ENCODE measurements at places on chromosomes 11 and 22. TPM values are rescaled to one million over a fixed set of nuclear protein-coding genes. Genes with fewer than 3 reads are reported as not detected.

PGM2L1 gene
- 2.0 TPM for total RNA-seq

C11orf86 gene
- not detected for total RNA-seq

DNA sequence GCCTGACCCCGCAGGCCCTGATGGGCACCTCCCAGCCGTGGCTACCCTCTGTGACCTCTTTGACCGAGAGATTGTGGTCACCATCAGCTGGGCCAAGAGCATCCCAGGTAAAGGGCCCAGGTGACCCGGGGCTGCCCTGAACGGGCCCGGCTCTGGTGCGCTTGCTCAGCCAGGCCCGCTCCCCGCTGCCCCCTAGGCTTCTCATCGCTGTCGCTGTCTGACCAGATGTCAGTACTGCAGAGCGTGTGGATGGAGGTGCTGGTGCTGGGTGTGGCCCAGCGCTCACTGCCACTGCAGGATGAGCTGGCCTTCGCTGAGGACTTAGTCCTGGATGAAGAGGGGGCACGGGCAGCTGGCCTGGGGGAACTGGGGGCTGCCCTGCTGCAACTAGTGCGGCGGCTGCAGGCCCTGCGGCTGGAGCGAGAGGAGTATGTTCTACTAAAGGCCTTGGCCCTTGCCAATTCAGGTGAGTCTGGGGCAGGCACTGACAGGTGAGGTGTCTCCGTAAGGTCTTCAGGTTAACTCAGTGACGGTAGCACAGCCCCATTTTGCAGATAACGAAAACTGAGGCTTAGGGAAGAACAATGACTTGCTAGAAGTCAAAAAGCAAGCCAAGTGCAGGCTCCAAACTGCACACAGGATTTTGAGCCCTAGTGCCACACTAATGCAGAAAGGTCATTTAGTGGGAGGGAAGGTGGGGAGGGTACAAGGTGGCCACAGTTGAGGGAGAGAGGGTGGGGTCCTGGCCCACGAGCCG is 2.4 kb downstream of the TRMT112 start:
- peaks cover 22% of the 10 kb centered on the region for H3K36me3 ChIP-seq
- DNase-seq: no peak
- no peaks in the 10 kb centered on the region for H3K27me3 ChIP-seq
- peaks cover 64% of the 10 kb centered on the region for H3K4me1 ChIP-seq
- no peak overlapping the region for H3K27ac ChIP-seq

DNA sequence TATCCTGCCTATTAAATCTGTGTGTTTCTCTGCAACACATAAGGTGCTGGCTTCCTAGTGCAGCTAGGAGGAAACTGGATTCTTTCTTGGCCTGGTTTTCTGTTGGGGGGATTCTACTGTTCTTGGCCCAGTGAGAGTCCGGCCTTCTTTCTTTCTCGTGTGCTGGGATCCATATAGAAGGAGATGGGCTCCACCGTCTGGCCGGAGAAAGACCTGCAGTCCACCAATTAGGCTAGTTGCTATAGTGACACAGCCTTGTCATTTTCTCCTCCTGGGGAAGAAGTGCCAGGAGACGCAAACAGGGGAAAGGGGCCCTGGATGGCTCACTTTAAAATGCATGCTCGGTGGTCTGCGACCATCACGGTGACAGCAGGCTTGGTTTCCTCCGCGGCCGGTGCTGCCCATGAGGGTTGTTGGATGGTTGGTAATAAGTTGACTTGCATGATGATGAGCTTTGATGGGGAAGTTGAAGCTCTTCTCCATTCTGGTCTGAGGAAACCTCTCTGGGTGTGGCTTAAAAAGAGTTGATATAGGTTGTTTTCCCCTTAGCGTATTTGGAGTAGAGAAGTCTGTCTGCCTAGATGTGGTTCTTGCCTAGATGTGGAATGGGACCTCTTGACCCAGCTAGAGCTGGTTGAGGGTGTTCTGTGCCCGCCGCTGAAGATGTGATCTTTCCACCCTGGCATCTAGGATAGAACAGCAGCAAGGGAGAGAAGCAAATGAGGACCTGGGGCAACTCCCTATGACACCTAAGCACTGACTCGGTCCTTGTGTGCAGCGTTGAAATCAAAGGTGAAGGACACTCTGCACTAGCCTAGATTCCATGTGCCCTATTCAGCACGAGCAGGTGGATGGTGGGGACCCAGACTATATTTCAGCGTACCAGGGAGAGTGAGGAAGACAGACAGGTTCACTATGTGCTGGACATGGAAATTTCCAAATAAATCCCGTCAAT is 1335.0 kb downstream of the BRD1 start:
- no peak for DNase-seq
- H3K27me3 ChIP-seq: peaks cover 48% of the 10 kb centered on the region
- no peaks in the 10 kb centered on the region for H3K36me3 ChIP-seq
- no peak overlapping the region for H3K4me3 ChIP-seq
- peaks cover 26% of the 10 kb centered on the region for H3K4me1 ChIP-seq

DNA sequence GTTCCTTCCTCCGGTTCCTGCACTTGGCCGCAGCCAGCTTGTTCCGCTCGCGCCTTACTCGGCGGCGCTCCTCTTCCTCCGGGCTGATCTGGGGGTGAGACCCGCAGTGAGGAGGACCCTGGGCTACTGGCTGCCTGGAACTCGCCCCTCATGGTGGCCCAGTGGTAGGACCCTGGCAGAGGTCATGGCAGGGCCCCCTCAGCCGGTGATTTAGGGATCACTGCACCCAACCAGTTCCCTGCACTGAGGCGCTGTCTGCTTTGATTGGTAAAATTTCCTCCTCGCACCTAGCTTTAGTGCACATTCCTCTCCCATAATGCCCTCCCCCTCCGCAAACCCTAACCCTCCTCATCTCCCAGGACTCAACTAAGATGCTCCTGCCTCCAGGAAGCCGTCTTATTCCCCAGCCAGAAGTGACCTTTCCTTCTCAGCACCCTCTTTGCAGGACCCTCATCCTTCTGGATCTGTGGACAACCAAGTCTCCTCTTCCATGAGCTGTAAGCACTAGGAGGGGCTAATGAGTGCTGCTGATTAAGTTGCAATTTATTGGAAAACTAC is 3.6 kb downstream of the CCDC85B start:
- peak overlapping the region; percentile 30 for H3K4me3 ChIP-seq
- DNase-seq: peak; percentile 79
- no peaks in the 10 kb centered on the region for H3K36me3 ChIP-seq
- peak overlapping the region; percentile 25 for H3K27ac ChIP-seq

SHANK2 gene
- 6.2 TPM for total RNA-seq

DNA sequence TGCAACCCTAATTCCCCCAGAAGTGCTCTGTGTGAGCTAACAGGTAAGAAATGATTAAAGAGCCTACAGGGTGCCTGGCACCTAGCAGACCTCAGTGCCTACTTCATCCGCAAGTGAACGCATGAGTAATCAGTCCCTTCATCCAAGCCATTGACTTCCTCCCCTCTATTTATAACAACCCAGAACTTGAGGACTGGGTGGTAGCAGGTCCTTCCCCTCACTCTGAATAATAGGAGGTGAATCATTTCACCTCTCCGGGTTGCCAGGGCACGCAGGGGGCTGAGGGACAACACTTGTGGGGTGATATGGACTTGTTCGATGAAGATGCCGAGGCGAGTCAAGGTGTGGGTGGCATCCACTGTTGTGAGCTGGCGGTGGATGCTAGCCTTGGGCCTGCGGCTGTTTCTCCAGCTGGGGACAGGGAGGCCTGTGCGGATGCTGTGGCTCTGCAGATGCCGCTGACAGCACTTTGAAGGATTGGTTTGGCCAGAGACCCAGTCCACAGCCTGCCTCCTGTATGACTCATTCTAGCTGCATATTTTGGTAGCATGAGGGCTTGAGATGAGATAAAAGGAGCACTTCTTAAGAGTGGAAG is 11.7 kb upstream of the SORL1-AS1 start:
- H3K4me3 ChIP-seq: no peak overlapping the region
- no peaks in the 10 kb centered on the region for H3K27me3 ChIP-seq
- no peaks in the 10 kb centered on the region for H3K36me3 ChIP-seq
- peaks cover 43% of the 10 kb centered on the region for H3K4me1 ChIP-seq

GRCh38 chr11:61173456-61173855 is 12.2 kb upstream of the VPS37C start:
- DNase-seq: no peak
- H3K4me3 ChIP-seq: no peak overlapping the region
- H3K36me3 ChIP-seq: no peaks in the 10 kb centered on the region
- H3K4me1 ChIP-seq: no peaks in the 10 kb centered on the region
- no peak overlapping the region for H3K27ac ChIP-seq

TECTA gene
- 0.19 TPM for total RNA-seq

GRCh38 chr22:36359470-36359996 is 28.2 kb downstream of the MYH9 start:
- H3K36me3 ChIP-seq: no peaks in the 10 kb centered on the region
- no peak overlapping the region for H3K4me3 ChIP-seq
- DNase-seq: no peak
- H3K27ac ChIP-seq: no peak overlapping the region

- H3K4me1 ChIP-seq: peaks cover 29% of the 10 kb centered on the region
- peaks cover 6% of the 10 kb centered on the region for H3K27me3 ChIP-seq
- H3K36me3 ChIP-seq: no peaks in the 10 kb centered on the region
Measured at GRCh38 chr11:8083871-8084281, 2.9 kb downstream of the TUB start.

P2RY2 gene
- total RNA-seq: 15.9 TPM

DNA sequence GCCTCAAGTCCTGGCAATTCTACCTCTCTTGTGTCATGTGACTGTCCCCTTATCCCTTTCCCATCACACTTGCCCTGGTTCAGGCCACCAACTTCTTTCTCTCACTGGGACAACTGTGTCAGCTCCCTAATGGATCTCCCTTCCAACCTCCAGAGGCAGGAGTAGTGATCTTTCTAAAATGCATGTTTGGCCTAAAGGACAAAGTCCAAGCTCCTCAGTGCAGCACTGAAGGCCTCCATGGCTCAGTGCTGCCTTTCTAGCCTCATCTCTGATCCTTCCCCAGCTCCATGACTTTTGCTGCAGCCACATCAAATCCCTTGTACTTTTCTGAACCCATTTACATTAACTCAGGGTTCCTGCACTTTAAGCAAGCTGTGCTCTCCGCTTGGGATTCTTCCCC is 80.8 kb downstream of the CSNK2A3 start:
- H3K36me3 ChIP-seq: peaks cover 4% of the 10 kb centered on the region
- H3K27ac ChIP-seq: no peak overlapping the region
- H3K4me3 ChIP-seq: no peak overlapping the region

XKR3 gene
- total RNA-seq: not detected

IFITM1 gene
- 78.9 TPM for total RNA-seq

- peaks cover 31% of the 10 kb centered on the region for H3K4me1 ChIP-seq
- H3K27me3 ChIP-seq: no peaks in the 10 kb centered on the region
- no peak overlapping the region for H3K27ac ChIP-seq
- H3K36me3 ChIP-seq: no peaks in the 10 kb centered on the region
Measured at GRCh38 chr22:45478108-45478771, 24.4 kb upstream of the FBLN1 start.

GRCh38 chr11:77418155-77418970 is 55.5 kb downstream of the PAK1 start:
- no peak overlapping the region for H3K27ac ChIP-seq
- H3K4me3 ChIP-seq: no peak overlapping the region
- no peaks in the 10 kb centered on the region for H3K36me3 ChIP-seq
- peaks cover 2% of the 10 kb centered on the region for H3K4me1 ChIP-seq
- no peak for DNase-seq

GRCh38 chr22:29301716-29302401 is 4.6 kb upstream of the GAS2L1 start:
- H3K36me3 ChIP-seq: peaks cover 43% of the 10 kb centered on the region
- no peak overlapping the region for H3K4me3 ChIP-seq
- peaks cover 21% of the 10 kb centered on the region for H3K4me1 ChIP-seq

Data from suprapubic skin (tissue), 4 donors.